ENCODE measurements at places on chromosomes 1 and 21.

GRCh38 chr1:117059334-117059677 is 820 bp upstream of the TTF2 start:
- DNase-seq, result peak; percentile 37

DNA sequence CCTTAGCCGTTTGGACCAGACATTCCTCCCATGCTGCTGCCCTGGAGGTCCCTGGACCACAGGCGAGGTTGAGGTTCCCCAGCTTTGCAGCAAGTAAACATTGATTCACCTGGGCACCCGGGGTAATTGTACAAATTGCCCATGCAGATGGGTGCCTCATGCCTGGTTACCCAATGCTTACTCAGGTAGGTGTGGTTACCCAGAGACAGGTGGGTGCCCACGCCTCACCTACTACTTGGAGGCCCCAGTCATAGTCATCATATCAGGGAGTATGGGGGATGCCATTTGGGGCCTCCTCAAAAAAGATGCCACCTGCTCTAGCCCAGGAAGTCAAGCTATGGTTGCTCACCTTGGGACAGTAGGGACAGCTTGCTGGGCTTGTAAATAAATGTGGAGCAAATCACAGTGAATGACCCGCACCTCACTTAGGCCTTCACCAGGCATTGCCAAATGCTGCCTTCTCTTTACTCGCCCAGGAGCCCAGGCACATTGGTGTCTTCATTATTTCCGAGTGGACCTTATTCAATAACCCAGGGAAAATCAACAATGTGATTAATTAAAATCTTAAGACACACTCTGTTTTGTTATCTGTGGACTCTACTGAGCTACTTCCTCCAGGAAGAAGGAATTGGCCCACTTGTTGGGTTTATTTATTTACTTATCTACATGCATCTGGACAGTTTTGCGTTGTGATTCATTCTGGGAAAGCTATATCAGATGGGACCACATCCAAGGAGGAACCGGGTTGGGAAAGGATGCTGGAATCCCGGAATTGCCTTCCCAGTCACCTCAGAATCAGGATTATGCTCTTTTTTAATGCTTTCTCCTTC is 35.6 kb upstream of the GRHL3 start:
- DNase-seq, result no peak

- DNase-seq, result no peak
These were observed 476 bp downstream of the AXDND1 start for GRCh38 chr1:179366093-179366800.

DNA sequence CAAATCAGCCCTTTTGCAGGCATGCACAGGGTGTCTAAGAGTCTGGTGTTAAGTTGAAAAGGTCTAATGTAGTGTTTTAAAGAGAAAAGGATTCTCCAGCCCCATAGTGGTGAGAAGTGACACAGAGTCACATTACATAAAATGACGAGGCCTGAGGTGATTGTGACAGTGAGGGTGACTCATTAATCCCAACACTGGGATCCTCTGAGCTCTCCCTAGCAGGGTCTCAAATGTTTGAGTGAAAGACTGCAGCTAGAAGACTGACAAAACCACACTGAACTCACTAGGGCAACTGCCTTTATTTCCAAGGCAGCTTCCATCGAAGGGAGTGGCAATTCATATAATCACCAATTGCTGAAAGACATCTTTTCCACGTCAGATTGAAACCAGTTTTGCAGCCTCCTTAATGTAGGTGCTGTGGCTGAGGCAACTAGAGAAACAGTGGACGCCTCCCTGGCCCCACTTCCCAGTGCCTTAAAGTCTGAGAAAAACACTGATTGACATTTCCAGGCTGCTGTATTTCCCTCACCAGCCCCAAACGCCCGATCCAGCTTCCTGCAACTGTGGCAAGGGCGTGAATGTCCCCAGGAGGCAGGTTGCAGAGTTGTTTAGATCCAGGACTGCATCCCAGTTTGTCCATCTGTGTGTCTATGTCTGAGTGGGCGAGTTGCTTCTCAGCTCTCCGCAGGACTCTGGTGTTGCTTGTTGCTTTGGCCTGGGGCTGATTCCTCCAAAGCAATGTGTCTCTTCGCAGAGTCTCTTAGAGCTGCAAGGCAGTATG is 81.4 kb downstream of the RUNX1 start:
- no peak for DNase-seq

GRCh38 chr1:50898773-50899172 is 61.3 kb downstream of the FAF1 start:
- no peak for DNase-seq

GRCh38 chr1:114467491-114467890 is 43.5 kb downstream of the TRIM33 start:
- DNase-seq, result no peak

GRCh38 chr1:28374297-28374696 is 4.8 kb downstream of the PHACTR4 start:
- DNase-seq, result no peak

GRCh38 chr1:247822060-247822459 is 1.9 kb downstream of the OR14A16 start:
- no peak for DNase-seq

- DNase-seq, result no peak
These were observed 123.8 kb upstream of the RAB4A start for GRCh38 chr1:229147072-229147471.

GRCh38 chr21:37208056-37208721 is 58.9 kb downstream of the VPS26C start:
- DNase-seq, result no peak

DNA sequence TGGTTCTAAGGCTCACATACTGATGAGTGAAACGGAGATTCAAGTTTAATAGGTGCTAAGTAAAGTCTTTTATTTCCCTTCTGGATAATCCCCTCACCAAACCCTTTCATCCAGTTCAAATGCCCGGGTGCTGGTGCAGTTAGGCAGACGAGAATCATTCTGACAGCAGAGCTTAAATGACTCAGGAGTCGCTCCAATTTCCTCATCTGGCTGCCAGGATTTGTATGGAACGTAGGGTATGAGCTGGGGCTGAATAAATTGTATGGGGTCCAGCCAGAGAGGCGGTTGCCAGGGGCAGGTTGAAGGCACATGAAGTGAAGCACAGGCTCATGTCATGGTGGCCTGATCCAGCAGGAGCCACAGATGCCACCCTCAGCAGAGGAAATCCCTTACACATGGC is 76.0 kb downstream of the PAPPA2 start:
- DNase-seq, result no peak

GRCh38 chr1:72763481-72763880 is 481.1 kb upstream of the NEGR1 start:
- no peak for DNase-seq

GRCh38 chr1:74422421-74423292 is 89.8 kb downstream of the LRRC53 start:
- DNase-seq, result no peak

DNA sequence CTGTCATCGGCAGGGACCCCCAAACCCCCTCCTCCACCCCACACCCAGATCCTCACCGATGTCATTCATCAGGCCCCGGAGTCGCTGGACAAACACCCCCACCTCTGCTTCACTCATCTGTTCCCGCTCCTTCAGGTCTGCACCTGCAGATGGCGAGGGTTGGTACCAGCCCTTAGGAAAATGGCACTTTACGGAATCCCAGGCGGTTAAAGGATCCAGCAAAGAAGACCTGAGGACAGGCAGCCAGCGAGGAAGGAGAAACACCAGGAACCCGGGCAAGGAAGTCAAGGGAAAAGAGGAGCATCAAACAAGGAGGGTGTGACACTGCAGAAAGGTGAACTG is 13.8 kb downstream of the ECHDC2 start:
- no peak for DNase-seq

DNA sequence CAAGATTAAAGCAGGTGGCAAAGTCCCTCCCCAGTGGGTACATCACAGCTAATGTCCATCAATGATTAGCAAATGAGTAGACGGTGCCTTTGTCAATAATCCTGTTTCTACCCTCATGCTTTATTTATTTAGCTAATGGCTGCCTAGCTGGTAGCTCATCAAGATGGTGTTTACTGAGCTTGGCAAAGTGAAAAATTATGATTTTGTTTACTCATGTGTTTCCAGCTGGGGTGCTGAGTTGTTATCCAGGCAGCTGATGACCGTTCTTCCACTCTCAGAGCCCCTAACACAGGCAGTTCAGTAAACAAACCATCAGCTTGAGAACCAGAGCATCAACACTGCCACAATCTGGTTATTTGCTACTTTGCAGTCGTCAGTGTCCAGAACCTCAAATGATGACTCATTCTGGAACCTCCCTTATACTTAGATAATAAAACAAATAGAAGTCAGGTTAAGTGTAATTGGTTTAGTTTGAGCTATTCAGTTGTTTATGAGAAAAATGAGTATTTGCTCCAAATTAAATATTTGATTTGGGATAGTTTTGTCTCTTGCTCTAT is 163.9 kb downstream of the ST6GALNAC5 start:
- DNase-seq, result no peak

DNA sequence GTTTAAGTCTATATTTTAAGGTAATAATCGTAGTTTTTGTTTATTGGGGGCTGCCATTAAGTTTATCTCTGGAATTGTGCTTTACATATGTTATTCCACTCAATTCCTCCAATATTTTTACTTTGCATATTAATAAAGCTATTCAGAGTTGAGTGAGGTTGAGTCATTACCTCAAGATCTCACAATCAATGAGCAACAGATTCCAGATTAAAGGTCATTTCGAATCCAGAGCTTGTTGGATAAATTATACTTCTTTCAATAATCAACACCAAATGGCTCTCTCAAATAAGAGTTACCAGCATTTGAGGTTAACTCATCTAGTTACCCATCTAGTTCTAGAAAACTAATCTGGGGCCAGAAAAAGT is 16.7 kb downstream of the RGS4 start:
- DNase-seq, result no peak

DNA sequence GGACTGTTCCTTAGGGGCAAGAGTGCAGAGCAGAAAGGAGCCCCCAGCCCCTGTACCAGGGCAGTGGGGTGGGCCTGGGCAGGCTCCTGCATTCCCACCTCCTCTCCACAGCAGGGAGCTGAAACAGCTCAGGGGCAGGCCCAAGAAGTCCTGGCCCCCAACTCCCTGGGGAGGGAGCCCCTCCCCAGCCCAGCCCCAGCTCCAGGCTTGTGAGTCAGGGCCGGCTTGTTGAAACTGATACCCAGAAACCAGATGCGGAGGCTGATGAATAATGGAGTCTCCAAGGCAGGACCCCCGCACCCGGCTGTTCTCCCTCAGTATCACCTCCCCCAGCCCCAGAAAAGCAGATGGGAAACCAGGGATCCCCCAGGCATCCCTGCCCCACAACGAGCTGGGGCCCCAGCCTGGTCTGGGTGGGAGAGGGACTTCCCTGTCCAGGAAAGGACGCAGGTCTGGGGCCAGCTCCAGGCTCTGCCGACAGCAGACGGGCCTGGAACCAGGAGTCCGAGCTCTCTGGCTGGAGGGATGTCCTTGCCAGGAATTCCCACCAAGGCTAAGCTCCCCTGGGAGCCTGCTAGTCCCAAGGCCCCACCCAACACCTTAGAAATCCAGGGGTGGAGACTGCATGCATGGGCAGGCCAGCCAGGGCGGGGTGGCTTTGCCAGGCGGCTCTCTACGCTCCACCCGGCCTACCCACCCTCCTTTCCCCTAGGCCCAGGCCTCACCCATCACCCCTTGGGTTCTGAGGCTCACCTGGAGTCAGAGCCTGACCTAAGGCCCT is 2.7 kb downstream of the PLEKHG5 start:
- DNase-seq, result no peak

DNA sequence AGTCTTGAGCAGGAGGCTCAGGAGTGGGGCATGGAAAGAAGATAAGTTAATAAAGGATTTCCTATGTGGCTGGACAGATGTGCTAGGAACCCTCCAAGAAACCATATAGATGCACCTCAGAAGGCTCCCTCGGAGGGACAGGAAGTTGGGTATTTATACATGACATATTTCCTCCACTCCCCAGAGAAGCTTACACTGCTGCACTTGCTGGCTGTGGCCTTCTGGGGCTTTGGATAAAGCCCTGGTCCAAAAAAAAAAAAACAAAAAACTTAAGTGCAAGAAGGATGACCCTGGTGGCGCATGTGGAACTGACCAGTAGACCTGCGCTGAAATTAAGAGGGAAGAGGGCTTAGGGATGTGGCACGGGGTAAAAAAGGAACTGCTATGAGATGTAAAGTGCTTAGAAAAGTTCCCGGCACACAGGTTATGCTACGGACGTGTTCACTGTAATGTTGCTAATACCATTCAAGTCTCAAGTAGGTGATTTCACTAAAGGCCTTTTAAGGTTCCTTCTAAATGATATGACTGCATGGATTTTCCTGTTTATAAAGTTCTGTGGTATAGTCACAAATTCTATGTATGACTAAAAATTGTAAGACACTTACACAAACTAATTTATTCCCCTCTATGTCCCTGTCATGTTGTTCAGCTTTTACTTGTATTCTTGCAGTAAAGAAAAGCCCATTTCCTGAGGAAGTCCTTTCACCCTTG is 253.6 kb downstream of the HMCN1 start:
- DNase-seq, result no peak

GRCh38 chr1:199067483-199067882 is 428.6 kb downstream of the PTPRC start:
- DNase-seq, result no peak

DNA sequence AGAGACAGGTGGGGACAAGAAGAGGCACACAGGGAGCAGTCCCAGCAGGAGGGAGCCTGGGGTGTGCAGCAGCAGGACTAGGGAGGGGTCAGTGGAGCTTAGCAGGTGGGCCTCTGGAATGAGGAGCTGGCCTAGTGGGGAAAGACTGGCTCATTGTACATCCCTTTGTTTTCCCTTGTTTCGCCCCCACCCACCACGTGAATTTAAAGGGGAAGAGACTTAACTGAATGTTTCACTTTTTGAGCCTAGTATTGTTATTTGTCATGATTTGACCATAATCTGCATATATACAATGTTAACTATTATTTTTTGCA is 181.7 kb downstream of the DHRS3 start:
- no peak for DNase-seq

DNA sequence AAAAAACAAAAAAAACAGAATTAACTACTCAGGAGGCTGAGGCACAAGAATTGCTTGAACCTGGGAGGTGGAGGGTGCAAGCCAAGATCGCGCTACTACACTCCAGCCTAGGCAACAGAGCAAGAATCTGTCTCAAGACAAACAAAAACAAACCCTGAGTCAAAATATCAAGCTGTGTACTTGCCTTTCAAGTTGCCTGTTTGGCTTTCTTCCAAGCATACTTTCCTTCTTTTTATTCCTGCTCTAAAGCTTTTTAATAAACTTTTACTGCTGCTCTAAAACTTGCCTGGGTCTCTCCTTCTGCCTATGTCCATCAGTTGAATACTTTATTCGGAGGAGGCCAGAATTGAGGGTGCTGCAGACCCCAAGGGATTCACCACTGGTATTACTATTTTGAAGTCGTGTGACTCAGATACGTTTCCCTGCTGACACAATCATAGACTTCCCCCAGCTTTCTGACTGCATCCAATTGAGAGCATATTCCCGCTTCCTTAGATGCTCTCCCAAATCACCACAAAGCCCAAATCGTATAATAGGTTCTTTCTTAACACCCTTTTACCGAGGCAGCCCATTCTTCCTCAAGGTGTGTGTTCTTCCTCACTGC is 3.5 kb upstream of the ACBD6 start:
- no peak for DNase-seq

- no peak for DNase-seq
These were observed 165.9 kb downstream of the ADGRL4 start for GRCh38 chr1:78840453-78841271.

- DNase-seq, result no peak
These were observed 184.3 kb downstream of the HIVEP3 start for GRCh38 chr1:41734201-41734970.

- DNase-seq, result no peak
These were observed 12.2 kb downstream of the AMPD2 start for GRCh38 chr1:109631513-109632505.

Data from stimulated activated CD8-positive, alpha-beta memory T cell treated with anti-CD3 and anti-CD28 coated beads, Interleukin-7, amount 100 ng/mL, for 1 hour (primary cell).